ENCODE measurements at places on chromosomes 11 and 22. TPM values are rescaled to one million over a fixed set of nuclear protein-coding genes. Genes with fewer than 3 reads are reported as not detected.

DNA sequence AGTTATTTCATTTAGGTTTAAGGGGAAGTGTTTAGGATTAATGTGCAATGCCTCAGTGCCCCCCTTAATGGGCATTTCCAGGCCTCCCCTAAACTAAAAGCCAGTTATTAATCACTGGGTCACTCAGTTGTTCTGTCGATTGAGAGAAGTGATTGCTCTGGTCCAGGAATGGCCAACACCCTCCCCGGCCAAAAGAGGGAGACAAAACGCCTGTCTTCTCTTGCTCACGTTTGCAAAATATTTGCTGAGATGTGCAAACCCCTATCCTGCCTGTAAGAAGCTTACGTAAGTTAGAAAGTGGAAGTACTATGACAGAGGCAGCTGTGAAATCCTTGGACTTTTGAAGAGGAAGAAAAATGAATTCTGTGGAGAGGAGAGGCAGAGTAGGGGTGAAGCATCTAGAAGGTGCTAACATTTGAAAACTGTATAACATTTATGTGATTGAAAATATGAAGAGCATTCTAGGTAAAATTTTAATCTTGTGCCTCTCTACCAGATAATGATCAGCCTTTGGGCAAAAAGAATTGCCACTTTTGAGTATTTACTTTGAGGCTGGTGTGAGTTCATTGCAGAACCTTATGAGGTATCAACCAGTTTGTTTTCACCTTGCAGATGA lies 37.7 kb downstream of the NTM start:
- DNase-seq = no peak

DNA sequence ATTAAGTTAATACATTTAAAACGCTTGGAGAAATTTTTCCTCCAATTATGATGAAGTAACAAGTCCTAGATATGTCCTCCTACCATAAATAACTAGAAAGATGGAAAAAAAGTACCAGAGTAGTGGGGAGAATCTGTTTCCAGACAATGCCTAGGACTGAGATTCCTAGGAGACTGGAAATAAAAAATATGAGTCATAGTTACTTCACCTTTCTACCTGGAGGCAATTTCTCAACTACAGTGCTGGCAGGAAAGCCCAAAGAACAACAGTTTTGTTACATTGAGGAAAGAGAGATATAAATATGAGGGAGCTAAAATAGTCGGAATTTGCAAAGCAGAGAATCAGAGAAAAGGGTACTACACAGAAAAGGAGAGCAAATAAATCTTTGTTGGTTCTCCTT lies 202.1 kb upstream of the ARHGAP42 start:
- DNase-seq = no peak

DNA sequence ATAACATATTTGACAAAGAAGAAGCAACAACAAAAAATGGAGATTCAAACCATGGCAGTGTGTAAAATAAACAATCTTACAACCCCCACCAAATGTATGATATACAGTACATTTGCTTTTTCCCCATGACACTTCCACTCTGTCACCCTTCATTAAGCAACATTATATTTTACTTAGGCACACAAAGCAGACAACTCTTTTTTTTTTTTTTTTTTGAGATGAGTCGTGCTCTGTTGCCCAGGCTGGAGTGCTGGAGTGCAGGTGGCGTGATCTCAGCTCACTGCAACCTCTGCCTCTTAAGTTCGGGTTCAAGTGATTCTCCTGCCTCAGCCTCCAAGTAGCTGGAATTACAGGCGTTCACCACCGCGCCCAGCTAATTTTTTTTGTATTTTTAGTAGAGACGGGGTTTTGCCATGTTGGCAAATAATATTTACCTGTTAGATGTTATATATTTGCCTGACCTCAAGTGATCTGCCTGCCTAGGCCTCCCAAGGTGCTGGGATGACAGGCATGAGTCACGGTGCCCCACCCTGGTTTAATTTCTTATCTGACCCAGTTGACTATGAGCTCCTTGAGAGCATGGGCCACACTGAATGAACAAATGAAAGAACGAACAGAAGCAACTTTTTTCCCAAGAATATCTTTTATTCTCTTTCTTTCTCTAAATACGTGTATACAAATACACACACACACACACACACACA lies 5.5 kb upstream of the PCF11 start:
- no peak for DNase-seq

- DNase-seq = no peak
Observed at GRCh38 chr11:75982309-75982708, 167.3 kb downstream of the UVRAG start.

Gene ZBTB16
- polyA plus RNA-seq = 6.7 TPM

- no peak for DNase-seq
Observed at GRCh38 chr11:108494182-108494581, 4.0 kb downstream of the POGLUT3 start.

Gene NLRP14
- polyA plus RNA-seq = 0.05 TPM

Gene TH
- polyA plus RNA-seq = 0.39 TPM

Gene SHISA8
- polyA plus RNA-seq = not detected

Gene HSCB
- polyA plus RNA-seq = 17.1 TPM

DNA sequence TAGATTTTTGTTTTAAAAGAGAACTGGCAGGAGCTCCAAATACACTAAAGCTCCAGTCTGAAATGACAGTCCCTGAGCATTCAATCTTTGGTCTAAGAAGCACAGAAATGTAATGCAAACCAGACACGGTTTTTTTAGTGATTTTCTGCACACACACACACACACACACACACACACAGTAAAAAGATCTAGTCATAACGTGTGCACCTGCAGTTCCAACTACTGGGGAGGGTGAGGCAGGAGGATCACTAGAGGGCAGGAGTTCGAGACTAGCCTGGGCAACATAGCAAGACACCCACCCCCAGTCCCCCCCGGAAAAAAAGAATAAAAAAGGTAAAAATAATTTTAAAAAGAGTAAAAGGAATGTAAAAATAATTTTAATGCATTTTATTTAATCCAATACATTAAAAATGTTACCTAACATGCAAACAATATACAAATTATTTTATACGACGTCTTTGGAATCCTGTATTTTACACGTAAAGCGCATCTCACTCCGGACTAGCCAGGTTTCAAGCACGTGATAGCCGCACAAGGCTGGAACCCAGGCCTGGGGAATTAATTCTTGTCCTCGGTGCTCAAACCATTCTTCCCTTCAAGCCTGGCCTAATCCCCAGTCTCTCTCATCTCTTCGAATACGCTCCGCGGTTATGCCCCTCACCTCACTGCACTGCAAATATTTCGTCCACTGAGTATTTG lies 762 bp upstream of the TBC1D22A start:
- no peak for DNase-seq

GRCh38 chr11:128394431-128395089 lies 192.8 kb downstream of the ETS1 start:
- DNase-seq = no peak

DNA sequence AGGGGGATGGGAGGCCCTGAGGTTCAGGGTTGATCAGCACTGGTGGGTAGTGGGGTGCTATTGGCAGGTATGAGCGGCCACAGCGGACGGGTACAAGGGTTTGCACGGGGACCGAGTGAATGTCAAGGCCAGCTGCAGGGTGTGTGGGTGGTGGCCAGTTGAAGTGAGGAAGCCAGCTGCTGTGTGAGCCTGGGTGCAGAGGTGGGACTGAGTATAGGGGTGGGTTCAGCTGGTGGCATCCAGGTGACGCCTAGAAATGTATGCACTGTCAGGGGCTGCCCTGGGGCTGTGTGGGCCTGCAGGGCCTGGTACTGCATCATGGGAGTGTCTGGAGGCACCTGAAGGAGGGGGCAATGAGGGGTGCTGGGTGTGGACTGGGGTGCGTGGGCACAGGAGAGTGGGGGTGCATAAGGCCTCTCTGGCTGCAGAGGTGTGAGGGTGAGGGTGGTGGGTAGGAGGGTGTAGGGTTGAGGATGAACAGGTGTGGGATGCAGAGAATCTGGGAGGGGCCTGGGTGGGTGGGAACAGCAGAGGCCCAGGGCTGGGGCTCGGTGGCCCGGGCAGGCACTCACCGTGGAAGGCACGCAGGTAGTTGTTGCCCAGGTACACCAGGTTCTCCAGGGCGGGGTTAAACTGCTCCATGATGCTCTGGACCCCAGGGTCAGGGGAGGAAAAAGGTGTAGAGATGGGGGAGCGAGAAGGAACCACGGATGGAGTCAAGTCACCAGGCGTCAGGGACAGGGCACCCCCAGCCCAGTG lies 1.7 kb downstream of the BAIAP2L2 start:
- no peak for DNase-seq

Gene MMP12
- polyA plus RNA-seq = not detected

Gene PRRG4
- polyA plus RNA-seq = not detected
